Bronchus fibroblast of lung (primary cell): ENCODE measurements at places on chromosomes 1 and 21. TPM values are rescaled to one million over a fixed set of nuclear protein-coding genes. Genes with fewer than 3 reads are reported as not detected.

Gene CFHR3
- not detected in 2 replicates for total RNA-seq

Gene KCNA2
- total RNA-seq: not detected in 2 replicates

Gene GABPB2
- total RNA-seq: 5.5 and 6.1 TPM in 2 replicates

Gene INPP5B
- 14.8 and 20.4 TPM in 2 replicates for total RNA-seq

Gene NTNG1
- 7.2 and 10.9 TPM in 2 replicates for total RNA-seq

Gene MCM3AP
- total RNA-seq: 60.0 and 60.2 TPM in 2 replicates

Gene SPATA21
- total RNA-seq: not detected in 2 replicates

Gene OSBPL9
- total RNA-seq: 48.9 and 59.5 TPM in 2 replicates

Gene L1TD1
- 0.17 and 0.30 TPM in 2 replicates for total RNA-seq

Gene KIRREL1
- 57.7 and 58.1 TPM in 2 replicates for total RNA-seq

Gene OVAAL
- total RNA-seq: not detected in 2 replicates

Gene AMIGO1
- 0.89 and 1.0 TPM in 2 replicates for total RNA-seq

Gene GPR37L1
- total RNA-seq: not detected in 2 replicates

Gene SLC1A7
- total RNA-seq: not detected in 2 replicates

Gene CD101
- total RNA-seq: not detected in 2 replicates

Gene FAM3B
- total RNA-seq: not detected in 2 replicates

Gene FTCD
- total RNA-seq: not detected in 2 replicates

Gene SFN
- 0.74 and 1.2 TPM in 2 replicates for total RNA-seq

Gene CENPF
- 38.8 and 59.2 TPM in 2 replicates for total RNA-seq

Gene KRTAP7-1
- not detected in 2 replicates for total RNA-seq

Gene APOBEC4
- not detected in 2 replicates for total RNA-seq

Gene CRYBG2
- total RNA-seq: 1.3 TPM in 1 of 2 replicates, not detected in the other

Gene CYYR1
- 3.2 and 3.9 TPM in 2 replicates for total RNA-seq

Gene CAMTA1
- 72.1 and 77.2 TPM in 2 replicates for total RNA-seq

Gene PRAMEF9
- total RNA-seq: not detected in 2 replicates

Gene PTCH2
- under 0.01 and 0.15 TPM in 2 replicates for total RNA-seq

Gene SLC6A9
- 5.2 and 9.1 TPM in 2 replicates for total RNA-seq

Gene SPRR1A
- total RNA-seq: not detected in 2 replicates

Gene C1orf185
- total RNA-seq: not detected in 2 replicates

Gene ADORA3
- total RNA-seq: not detected in 2 replicates

Gene POTED
- not detected in 2 replicates for total RNA-seq

Gene VHLL
- not detected in 2 replicates for total RNA-seq

Gene ERICH3
- not detected in 2 replicates for total RNA-seq

Gene FAM72B
- 5.1 and 12.3 TPM in 2 replicates for total RNA-seq

Gene KCNT2
- 1.3 and 1.6 TPM in 2 replicates for total RNA-seq

Gene IQCC
- 2.9 and 3.3 TPM in 2 replicates for total RNA-seq
